ENCODE measurements at places on chromosomes 2 and 18.

GRCh38 chr18:63233334-63233733 is 86.2 kb downstream of the BCL2 start:
- DNase-seq: no peak

DNA sequence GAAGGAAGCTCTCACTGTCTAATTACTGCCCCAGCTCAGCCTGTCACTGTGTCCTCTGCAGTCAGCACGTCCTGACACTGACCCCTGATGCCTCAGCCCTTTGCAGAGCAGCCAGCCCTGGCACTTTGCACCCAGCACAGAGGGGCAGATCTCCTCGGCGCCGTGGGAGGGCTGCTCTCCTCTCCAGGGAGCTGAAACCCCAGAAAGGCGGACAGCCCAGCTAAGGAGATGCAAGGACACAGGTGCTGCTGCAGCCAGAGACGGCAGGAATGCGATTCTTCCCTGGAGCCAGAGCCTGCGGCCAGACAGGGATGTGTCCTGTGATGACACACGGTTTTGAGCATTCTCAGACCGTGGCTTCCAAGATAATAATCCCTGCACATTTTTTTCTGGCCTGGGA is 34.5 kb upstream of the SIX3 start:
- peak; percentile 16 for DNase-seq

DNA sequence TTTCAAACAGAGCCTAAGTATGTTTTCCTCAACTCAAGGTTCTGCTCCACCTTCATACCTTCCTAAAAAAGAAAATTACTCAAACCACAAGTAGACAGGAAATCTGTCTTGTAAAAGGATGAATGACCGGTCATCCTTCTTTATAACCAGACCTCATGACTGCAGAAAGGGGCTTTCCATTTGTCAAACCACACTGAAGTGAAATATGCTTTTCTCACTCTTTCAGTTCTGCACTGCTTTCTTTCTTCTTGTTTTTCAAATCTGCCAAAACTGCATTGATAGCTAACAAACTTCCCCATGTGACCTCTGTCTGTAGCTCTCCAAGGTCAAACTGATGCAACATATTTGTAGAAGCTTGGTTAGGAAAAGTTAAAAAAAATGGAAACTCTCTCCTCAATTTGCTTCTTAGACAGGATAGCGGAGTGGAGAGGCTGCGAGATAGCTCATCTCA is 308.9 kb upstream of the CCDC68 start:
- DNase-seq: no peak

DNA sequence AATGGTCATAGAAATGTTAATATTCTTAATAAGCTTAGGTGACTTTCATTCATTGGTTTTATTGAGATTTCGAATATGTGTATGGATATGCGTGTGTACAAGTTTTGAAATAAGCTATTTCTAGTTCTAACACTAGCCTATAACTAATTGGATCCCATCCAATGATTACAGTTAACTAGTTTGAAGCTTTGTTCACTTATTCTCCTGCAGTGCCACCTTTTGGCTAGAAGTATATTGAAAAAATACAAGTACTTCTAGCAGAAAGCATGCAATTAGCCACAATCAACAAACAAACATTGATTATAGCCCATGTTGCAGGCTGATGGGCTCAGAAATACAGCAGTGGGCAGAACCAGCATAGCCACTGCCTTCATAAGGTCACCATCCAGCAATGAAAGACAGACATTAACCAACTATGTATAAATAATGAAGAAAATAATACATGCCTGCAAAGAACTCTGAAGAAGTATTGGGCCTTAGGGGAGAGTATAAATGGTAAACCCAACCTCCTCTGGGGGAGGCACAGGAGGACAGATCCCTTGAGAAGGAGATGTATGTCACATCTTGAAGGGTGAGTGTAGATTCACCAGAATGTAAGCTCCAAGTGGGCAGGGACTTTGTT is 5.1 kb upstream of the PIEZO2 start:
- DNase-seq: peak; percentile 65

- no peak for DNase-seq
These were observed 48.1 kb downstream of the NUP35 start for GRCh38 chr2:183172220-183172887.

GRCh38 chr2:143691121-143691520 is 561.9 kb downstream of the ARHGAP15 start:
- no peak for DNase-seq
